ENCODE measurements at places on chromosomes 3 and 15.

DNA sequence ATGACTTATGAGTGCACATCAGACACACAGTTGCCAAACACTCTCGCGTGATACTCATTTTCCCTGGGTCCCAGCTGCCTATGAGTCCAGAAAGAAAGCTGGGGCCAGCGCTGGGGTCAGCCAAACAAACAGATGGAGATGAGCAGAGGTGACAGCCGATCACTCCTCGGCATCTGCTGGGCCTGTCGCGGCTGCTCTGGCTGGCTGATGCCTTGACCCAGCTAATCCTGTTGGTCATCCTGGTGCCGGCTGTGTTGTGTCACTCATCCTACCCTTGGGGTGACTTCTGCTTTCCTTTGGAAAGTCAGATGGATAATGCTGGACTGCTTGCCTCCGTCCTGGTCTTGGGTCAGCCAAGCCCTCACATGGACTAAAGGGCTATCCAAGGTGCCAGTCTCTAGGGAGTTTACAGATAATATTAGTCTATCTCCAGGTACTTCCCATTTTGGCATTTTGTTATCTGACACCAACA lies 105.3 kb upstream of the PDZRN3 start:
- peak; percentile 12 for DNase-seq

GRCh38 chr3:167649746-167650145 lies 4.0 kb downstream of the WDR49 start:
- no peak for DNase-seq

- DNase-seq: peak; percentile 73
These were observed 107.1 kb downstream of the ATG7 start for GRCh38 chr3:11379238-11379823.

DNA sequence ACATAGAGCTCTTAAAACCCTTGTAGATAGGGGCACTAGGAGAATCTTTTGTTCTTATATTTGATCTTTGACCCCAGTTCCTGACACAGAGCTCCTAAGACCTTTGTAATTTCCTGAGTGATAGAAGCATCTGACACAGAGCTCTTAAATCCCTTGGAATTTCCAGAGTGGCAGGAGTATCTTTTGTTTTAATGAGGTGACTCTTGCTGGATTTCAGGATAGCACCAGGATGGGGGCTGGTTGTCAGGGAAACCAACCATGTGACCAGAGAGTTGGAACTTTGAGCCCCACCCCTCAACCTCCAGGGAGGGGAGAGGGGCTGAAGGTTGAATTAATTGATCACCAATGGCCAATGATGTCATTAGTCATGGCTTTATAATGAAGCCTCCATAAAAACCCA lies 47.6 kb upstream of the ST8SIA2 start:
- DNase-seq: no peak

- no peak for DNase-seq
These were observed 527.9 kb upstream of the TBL1XR1 start for GRCh38 chr3:177725165-177725564.

GRCh38 chr3:67580430-67581000 lies 73.9 kb downstream of the SUCLG2 start:
- DNase-seq: no peak

DNA sequence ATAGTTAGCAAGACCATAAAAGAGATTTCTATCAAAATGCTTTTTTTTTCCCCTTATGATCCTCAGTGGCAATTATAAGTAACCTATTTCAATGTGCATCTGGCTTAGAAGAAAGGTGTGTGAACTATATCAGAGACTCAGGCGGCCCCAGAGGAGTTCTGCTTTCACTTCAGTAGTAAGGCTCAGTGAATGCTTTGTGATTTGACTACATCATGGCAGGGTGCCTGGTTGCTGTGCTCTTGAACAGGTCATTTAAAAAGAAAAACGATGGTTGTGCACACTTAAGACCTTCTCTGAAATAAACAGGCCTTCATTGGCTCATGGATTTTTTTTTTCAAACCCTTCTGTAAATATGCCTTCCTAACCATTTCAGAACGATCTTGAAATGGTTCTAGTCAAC lies 400.4 kb upstream of the RARB start:
- DNase-seq: no peak

DNA sequence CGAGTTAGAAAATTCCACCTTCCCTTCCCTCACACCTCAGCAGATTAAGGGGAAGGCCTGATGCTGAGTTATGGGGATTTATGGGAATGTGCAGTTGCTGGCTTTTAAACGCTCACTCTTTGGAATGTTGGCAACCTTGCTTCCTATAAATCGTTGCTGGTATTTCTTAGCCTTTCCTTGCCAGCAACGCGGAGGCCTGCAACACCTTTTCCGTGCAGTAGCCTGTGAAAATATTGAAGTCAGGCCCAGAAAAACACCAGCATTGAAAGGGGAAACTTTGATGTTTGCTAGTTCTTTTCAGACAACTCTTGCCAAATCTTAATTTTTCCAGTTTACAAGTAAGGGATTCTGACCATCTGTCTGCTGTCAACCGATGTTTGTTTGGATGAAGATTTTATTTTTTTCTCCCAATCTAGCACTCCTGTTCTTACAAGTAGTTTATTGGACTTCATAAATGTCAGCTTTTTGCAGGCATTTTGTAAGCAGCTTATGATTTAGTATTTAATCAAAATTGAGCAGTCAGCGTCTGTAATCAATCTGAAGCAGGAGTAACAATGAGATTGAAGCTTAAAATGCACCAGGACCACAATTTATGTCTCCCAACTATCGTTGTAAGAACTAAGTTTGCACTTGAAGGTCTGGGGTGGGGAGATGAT lies 251.0 kb downstream of the RPLP1 start:
- DNase-seq: peak; percentile 13

DNA sequence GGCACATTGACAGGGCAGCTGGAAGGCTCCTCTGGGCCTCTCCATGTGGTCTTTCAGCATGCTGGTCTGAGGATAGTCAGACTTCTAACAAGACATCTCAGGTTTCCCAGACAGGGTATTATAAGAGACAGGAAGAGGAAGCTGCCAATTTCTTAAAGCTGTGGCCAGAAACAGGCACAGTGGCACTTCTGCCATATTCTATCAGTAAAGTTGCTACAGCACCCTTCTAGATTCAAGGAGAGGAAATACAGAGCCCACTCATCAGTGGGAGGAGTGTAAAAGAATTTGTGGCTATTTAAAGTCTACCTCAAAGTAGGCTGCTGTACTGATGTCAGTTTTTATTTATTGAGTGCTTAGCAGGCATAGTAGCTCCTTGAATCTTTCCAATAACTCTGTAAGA lies 55.5 kb downstream of the BTD start:
- no peak for DNase-seq

DNA sequence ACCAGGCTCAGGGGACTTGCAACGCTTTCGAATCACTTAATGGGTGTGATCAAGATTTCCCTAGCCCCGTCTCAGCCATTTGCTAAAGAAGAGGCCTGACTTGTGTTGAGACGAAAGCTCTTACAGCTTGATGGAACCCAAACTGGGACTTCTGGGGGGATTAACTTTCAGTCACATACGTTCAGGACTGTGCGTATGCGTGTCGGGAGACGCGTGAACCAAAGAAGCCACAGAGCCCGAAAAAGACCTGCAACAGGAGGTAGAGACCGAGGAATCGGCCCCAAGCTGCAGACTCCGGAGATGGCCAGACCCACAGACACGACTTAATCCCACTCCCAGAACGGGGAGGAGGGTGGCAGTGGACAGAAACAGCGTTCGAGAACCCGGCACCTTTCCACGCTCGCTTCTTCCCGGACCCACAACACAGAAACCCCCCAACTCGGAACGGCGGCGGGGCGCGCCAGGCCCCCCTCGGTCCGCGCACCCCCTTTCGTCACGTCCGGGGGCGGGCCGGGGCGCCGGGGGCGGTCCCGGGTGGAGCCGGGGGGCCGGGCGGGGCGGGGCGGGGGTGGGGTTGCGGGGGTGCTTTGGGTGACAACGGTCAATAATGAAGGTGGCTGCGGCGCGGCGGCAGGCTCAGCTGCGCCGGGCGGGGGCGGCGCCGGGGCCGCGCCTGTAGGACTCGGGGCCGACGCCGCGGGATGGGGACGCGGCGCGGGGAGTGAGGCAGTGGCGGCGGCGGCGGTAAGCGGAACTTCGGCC lies at the start of gene ATP11B:
Gene ATP11B (plus strand): TSS at position 604 of the 762 bp plus-strand sequence. CDS start 256 bp downstream, outside the sequence.
- peak; percentile 63 for DNase-seq

- no peak for DNase-seq
These were observed 341.1 kb downstream of the SI start for GRCh38 chr3:164737174-164737573.

DNA sequence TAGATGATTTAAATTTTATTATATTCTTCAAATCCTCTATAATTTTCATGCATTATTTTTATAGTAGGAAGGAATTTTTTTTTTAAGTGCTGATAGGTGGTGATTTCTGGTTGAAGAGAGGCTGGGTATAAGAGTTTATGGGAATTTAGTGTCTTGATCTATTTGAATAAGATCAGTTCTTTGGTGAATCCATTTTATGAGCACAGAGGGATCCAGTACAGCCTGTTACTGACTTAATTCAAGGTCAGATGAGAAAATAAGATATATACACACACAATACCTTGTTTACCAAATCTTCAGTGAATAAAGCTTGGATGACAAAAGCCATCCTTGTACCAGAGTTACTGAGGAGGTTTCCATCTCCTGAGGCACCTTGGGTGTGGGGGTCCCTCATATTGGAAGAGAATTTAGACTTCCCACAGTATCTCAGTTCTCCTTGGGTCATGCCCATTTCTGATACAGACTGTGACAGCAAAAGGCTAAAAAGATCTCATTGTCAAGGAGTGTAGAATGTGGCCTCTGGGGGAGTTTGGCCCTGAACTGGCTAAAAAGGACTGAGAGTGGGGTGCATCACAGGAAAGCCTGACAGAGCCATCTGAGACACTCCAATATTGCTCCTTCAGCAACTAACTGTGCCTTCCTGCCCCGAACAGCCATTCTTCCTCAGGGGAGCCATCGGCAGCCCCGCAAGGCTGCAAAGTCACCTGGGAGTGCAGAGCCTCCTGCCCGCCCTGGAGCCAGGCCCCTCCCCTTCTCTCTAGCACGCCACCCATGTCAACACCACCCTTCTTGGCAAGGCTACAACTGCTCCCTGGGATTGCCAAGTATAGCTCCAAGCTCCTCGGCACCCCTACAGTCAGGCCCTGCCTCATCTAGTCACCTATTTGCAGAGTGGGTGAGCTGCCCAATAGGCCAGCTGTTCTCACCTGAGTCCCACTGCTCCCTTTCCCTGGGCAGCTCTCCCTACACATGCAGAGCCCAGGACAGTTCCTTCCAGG lies 43.1 kb upstream of the HACD2 start:
- DNase-seq: no peak

DNA sequence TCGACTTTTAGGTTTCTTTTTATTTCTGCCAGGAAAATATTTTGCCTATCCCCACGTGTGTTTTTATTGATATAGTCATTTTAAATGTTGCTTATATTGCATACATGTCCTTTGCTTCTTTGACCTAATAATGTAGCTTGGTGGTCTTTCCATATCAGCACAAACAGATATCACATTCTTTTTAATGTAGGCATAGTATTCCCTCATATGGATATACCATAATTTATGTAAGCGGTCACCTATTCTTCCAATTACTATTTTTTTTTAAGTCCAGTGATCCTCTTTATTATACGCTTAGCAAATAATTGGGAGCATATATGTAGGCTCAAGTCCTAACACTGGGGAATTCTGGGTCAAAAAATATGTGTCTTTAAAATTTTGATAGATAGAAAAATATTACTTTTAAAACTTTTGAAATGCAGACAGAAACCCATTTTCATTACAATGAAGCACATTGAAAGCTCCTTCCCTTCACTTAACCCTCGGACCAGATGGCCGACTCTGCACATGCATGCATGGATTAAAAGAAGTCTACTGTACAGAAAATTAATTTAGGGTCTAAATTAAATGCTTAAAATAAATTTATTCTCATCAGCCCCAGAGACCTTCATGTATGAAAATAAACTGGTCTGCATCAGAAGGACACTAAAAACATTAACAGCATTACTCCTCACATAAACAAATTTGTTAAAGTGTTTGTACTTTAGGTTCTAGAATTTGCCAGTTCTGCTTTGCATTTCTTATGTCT lies 90.5 kb upstream of the LIMD1 start:
- no peak for DNase-seq

- DNase-seq: no peak
These were observed 125.8 kb upstream of the NPHP3 start for GRCh38 chr3:132847849-132848625.

- no peak for DNase-seq
These were observed 60.7 kb downstream of the SEMA3G start for GRCh38 chr3:52384019-52384761.

- no peak for DNase-seq
These were observed 34.7 kb upstream of the SLC41A3 start for GRCh38 chr3:126118591-126118990.

- no peak for DNase-seq
These were observed 3.2 kb downstream of the SETD5 start for GRCh38 chr3:9400616-9401015.

DNA sequence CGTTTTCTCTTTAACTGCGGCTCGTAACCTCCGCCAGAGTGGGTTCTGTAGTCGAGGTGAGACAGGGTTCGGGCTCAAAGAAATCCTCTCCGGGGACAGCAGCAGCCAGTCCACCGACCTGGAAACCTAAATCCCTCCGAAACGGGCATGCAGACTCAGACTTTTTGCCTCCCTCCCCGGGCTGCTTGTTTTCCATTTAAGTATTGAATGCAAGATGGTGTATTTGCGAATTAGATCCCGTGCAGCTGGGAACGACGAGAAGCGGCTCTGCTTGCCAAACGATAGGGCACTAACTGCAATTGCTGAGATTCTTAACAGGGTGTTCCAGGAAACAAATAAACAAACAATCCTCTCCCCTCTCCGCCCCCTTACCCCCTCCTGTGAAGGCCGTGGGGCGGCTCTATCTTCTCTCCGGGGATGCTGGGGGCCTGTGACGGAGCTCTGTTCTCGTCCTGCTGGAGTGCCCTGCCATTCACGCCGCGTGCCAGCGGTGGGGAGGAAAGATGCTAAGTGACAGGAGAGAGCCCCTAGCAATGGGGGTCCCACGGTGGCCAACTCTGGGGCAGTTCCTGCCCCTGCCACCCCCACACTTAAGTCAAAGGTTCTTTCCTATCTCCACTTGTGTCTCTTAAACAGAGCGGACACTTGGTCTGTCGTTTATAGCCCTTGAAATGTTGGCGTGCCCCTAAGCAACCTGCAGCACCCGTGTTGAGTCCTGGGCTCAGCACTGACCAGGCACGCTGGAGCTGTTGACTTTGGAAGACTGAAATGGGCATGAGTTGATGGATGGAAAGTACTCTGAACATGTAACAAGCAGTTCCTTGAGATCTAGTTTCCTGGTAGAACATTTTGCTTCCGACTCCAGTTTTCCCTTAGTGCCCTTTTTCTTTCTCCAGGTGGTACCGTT lies 1.3 kb upstream of the ETV5 start:
- peak; percentile 56 for DNase-seq

- DNase-seq: peak; percentile 84
These were observed 373.1 kb downstream of the MFSD1 start for GRCh38 chr3:159174715-159175692.

GRCh38 chr3:184814214-184814613 lies 2.2 kb downstream of the VPS8 start:
- peak; percentile 28 for DNase-seq

DNA sequence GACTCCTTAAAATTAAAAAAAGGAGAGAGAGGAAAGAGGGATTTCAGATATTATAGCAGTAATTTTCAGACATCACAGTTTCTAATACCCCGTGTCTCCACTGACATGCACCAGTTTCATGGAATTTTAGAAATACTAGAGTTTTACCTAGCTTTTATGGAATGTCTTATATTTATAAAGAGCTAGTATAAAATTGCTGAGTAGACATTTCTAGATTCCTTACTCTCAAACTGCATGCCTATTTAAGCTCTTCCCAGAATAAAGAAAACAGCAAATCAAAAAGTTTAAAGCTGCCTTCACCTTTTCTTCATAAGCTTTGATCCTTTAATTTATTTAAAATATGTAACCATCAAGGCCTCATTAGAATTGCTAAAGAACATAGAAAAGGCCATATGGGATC lies 247.4 kb upstream of the IL12A start:
- DNase-seq: no peak

- DNase-seq: no peak
These were observed 287.4 kb downstream of the UACA start for GRCh38 chr15:70475921-70476320.
